ENCODE measurements at places on chromosomes 13 and 19.

DNA sequence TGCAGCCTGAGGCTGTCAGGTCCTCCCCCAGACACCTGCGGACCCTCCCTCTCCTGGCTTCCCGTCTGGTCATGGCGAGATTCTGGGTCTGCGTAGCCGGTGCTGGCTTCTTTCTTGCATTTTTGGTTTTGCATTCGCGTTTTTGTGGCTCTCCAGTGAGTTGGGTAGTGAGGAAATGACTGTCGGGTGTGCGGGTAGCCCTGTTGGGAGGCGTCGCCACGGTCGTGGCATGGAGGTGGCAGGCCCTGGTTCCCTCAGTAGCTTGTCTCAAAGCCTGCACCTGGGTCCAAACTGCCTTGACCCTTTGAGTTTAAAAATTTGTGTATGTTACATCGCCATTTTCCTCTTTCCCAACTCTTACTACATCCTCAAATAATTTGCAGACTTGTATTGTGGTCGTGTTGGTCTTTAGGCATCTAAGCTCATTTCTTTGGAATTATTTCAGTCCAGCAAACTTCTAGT, 344 bp downstream of the NHLRC3 start:
- no peak for DNase-seq

- no peak for DNase-seq
These were observed 136.2 kb upstream of the ZNF536 start for GRCh38 chr19:30235946-30236345.

- no peak for DNase-seq
These were observed 92.2 kb downstream of the STOML3 start for GRCh38 chr13:38898481-38898880.

DNA sequence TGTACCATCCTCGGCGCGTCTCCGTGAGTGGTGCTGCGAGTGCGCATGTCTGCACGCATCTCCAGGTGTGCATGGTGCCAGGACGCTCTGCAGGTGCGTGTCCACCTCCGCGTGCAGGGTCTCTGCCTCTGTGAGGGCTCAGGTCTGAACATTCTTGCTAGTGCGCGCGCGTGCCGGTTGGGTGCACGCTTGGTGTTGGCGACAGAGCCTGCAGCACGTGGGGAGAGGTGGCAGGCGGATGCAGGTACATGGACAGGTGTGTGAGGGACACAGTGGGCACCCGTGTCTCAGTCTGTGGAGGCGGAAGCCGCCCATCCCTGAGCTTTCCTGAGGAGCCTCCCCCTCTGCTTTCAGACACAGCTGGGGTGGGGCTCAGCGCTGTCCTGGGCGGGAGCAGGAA, 4.9 kb upstream of the OR10H2 start:
- no peak for DNase-seq

GRCh38 chr19:15452111-15453047, 2.6 kb upstream of the WIZ start:
- DNase-seq, result peak; percentile 46

- DNase-seq, result no peak
These were observed 73.8 kb downstream of the GADD45B start for GRCh38 chr19:2549701-2550191.

GRCh38 chr19:41112728-41113290, 1.4 kb upstream of the CYP2F1 start:
- DNase-seq, result no peak

DNA sequence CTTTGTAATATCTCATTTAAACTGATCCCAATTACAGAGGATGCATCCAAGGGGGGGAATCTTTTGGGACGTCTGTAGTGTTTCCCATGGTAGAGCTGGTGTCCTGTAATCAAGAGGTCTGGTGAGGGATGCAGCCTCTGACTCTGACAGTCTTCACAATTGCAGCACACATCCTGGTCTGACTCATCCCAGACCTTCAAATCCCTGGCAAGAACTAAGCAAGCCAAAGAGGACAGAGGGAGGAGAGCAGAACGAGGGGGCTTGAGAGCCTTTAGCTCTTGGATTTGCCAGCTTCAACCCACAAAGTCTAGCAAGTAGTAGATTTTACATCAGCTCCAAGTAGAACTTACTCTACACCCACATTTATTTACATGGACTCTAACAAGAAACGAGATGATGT, 17.3 kb upstream of the FCGBP start:
- no peak for DNase-seq

DNA sequence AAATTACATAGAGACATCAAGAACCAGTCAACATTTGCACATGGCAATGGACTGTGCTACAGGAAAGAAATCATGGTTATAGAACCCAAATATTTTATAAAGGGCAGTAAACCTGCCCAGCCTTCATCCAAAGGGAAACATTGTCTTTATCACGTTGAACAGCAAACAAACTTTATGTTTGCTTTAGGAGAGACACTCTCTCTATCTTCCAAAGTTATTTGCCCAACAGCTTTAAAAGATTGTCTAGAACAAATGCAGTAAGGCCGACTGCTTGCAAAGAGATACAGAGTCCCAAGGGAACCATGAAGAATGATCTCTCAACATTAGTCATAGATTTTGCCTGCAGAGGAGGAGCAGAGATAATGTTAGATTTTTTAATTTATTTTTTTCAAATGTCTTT, 1323.5 kb upstream of the SLC10A2 start:
- DNase-seq, result no peak
